Esophagus squamous epithelium (tissue), 5 donors: ENCODE measurements at places on chromosomes 3 and 15. TPM values are rescaled to one million over a fixed set of nuclear protein-coding genes. Genes with fewer than 3 reads are reported as not detected.

Gene CATSPER2
- total RNA-seq = 2.7 TPM

Gene AGBL1
- 0.11 TPM for total RNA-seq

Gene AHSG
- not detected for total RNA-seq

Gene UPK1B
- 0.26 TPM for total RNA-seq

Gene GOLGA8K
- not detected for total RNA-seq

Gene GOLGA6L7
- total RNA-seq = not detected

Gene SUSD5
- total RNA-seq = 0.13 TPM

Gene ILDR1
- total RNA-seq = 3.3 TPM

Gene CFAP20DC
- total RNA-seq = 9.8 TPM

Gene ADAMTS9
- total RNA-seq = 5.2 TPM

Gene HGD
- total RNA-seq = not detected

Gene TERC
- 186 TPM for total RNA-seq

Gene PRSS50
- total RNA-seq = not detected

Gene PTX3
- total RNA-seq = not detected

Gene PRC1
- 65.5 TPM for total RNA-seq

Gene TNFAIP8L3
- 11.1 TPM for total RNA-seq

Gene MYLK
- 52.6 TPM for total RNA-seq

Gene CD200
- total RNA-seq = 0.27 TPM

Gene GRAMD2A
- 8.0 TPM for total RNA-seq

Gene FETUB
- total RNA-seq = 9.0 TPM

Gene CEP63
- 18.1 TPM for total RNA-seq

Gene SHC4
- total RNA-seq = 0.50 TPM

Gene MCF2L2
- total RNA-seq = 0.61 TPM

Gene CCDC9B
- total RNA-seq = 5.4 TPM

Gene MYH15
- total RNA-seq = not detected

Gene PCLAF
- 41.4 TPM for total RNA-seq

Gene IMPG2
- total RNA-seq = not detected

Gene BNC1
- 23.7 TPM for total RNA-seq

Gene ERC2
- 0.19 TPM for total RNA-seq

Gene B3GALNT1
- 3.0 TPM for total RNA-seq

Gene OR5K3
- total RNA-seq = not detected

Gene APOD
- 13.6 TPM for total RNA-seq

Gene ATP13A4
- total RNA-seq = 24.9 TPM

Gene RHOV
- total RNA-seq = 139 TPM

Gene WDR53
- total RNA-seq = 6.3 TPM

Gene STAB1
- total RNA-seq = 5.6 TPM

Gene ZPLD1
- not detected for total RNA-seq

Gene CRTAP
- total RNA-seq = 113 TPM

Gene FRMD5
- 0.19 TPM for total RNA-seq

Gene CCDC39
- not detected for total RNA-seq

Gene CYP8B1
- not detected for total RNA-seq

Gene COL8A1
- total RNA-seq = 7.5 TPM

Gene EIF3J
- 28.2 TPM for total RNA-seq

Gene PDHB
- 52.6 TPM for total RNA-seq

Gene HIGD2B
- not detected for total RNA-seq

Gene ITGB5
- total RNA-seq = 114 TPM

Gene SEMA6D
- total RNA-seq = 1.0 TPM
